Stimulated activated CD8-positive, alpha-beta memory T cell treated with anti-CD3 and anti-CD28 coated beads, Interleukin-15, amount 100 ng/mL, for 24 hours (primary cell): ENCODE measurements at places on chromosomes 2 and 18.

- no peak for DNase-seq
Measured at GRCh38 chr18:40035966-40036365, 1919.1 kb upstream of the PIK3C3 start.

DNA sequence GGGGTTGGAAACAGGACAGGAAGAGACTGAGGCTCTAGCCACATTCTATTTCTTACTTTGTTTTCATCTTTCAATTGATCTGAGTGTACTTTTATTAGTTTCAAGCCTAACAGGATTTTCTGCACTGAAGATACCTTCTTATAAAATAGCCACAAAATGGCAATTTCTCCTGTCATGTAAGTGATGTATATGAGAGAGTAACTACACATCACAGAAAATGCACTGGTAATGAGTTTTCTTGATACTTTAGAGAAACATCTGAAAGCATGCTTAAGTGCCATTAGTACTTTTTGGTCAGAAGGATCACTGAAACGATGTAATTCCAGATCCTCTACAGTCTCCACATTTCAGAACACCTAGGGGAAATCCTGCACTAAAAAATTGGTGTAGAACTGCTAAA lies 104.8 kb downstream of the CABYR start:
- no peak for DNase-seq

- DNase-seq = no peak
Measured at GRCh38 chr2:227164763-227165291, 403 bp downstream of the COL4A3 start.

GRCh38 chr18:23669202-23669766 lies 6.6 kb upstream of the ANKRD29 start:
- DNase-seq = no peak

- DNase-seq = no peak
Measured at GRCh38 chr2:235460548-235461047, 33.2 kb upstream of the AGAP1 start.

- DNase-seq = no peak
Measured at GRCh38 chr2:111705239-111705638, 178.8 kb downstream of the ANAPC1 start.

DNA sequence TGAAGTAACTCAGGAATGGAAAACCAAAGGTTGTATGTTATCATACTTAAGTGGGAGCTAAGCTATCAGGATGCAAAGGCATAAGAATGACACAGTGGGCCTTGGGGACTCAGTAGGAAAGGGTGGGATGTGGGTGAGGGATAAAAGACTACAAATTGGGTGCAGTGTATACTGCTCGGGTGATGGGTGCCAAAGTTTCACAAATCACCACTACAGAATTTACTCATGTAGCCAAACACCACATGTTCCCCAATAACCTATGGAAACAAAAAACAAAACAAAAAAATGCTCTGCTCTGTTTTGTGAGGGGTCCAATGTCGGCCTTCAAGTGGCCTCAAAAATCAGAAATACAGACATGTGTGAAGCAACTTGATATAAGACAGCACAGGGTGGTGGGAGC lies 8.9 kb upstream of the RNF144A start:
- no peak for DNase-seq

GRCh38 chr2:239245872-239246721 lies 154.7 kb downstream of the HDAC4 start:
- DNase-seq = no peak

GRCh38 chr2:69437751-69438154 lies 518 bp upstream of the NFU1 start:
- peak; percentile 1 for DNase-seq

GRCh38 chr2:96185516-96185915 lies 23.1 kb downstream of the STARD7 start:
- DNase-seq = no peak

- DNase-seq = no peak
Measured at GRCh38 chr2:172551271-172551670, 4.6 kb upstream of the PDK1 start.
